ENCODE measurements at places on chromosomes 1 and 21.

GRCh38 chr1:31569596-31570173 is 6.6 kb upstream of the TINAGL1 start:
- no peak for DNase-seq

DNA sequence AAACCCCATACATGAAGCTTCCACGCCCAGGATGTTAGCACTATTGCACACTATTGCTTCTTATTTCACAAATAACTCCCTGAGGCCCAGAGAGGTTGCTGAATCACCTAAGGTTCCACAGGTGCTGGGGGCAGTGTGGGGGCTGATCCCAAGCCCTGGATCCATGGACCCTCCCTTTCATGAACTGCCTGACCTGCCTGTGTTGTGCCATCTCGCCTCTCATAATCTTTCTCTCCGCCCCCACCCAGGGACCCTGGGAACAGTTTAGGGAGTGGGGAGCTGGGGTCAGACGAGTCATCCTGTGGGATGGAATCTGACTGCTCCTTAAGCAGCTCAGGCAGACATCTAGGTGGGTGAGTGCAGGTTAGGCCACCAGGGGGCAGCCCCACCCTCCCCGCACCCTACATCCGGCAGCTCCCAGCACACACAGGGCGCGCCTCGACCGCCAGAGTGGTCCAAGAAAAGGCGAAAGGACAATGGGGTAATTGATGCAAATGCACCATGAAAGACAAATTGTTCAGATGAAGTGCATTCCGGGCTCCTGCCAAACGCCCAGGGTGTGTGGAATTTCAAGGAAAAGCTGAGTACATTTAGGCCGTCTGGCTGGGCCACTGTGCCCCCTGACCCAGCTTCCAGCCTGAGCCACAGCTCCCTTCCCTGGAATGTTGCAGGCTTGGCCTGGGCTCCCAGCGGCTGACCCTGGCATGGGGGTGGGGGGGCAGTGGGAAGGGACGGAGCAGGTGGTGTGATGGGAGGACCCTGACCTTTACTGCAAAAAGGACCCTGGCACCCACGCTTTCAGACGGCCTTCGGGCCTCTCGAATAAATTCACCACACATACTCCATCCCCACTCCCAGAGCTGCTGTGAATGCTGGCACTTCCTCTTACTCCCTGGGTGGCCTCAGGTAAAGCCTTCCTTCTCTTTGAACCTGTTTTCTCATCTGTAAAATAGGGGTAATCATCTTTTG is 20.8 kb downstream of the PHLDA3 start:
- DNase-seq, result peak; percentile 71

DNA sequence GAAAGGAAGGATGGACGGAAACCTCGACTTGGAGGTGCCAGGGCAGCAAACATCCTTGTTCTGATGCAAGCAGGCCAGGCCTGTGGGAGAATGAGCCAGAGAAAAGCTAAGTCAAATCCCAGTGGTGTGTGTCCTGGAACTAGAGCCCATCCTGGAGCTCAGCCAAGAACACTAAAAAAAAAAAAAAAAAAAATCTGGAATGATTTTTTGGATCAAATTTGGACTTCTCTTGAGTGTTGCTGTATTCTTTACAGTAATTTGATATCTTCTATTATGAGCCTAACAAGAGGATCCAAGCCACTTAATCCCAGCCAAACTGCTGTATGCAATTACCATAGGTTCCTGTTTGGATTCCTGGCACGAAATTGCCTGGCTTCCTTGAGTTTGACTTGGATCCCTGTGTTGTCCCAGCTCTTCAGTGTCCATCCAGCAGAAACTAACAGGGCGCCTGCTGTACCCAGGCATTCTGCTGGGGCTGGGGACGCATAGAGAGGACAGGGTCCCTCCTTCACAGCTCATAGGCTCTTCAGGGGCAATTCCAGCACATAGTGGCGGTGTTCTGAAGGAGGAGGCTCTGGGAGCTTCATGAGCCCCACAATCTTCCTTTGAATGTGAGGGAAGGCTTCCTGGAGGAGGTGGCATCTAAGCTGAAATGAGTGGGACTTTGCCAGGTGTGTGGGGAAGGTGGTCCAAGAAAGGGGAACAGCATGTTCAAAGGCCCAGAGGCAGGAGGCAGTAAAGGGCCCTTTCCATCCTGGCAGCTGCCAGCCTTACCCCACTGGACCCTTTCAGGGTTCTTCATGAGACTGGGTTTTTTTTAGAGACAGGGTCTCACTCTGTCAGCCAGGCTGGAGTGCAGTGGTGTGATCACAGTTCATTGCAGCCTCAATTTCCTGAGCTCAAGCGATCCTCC is 24.7 kb downstream of the EPHX1 start:
- DNase-seq, result no peak

DNA sequence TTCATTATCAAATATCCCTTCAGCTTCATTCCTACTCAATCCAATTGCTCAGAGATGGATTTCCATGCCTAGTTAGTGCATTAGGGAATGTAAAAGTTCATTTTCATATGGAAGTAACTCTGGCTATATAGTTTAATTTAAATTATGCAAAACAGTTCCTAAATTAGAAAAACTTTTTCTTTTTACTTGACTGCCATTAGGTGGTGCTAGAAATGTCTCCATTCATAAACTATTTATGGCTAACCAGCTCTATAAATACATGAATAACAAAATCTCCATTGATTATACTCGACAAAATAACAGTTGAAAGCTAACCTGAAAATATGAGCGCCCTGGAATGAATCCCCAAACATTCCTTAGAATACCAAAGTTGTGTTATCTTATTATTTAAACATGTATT is 311.4 kb downstream of the USH2A start:
- no peak for DNase-seq

DNA sequence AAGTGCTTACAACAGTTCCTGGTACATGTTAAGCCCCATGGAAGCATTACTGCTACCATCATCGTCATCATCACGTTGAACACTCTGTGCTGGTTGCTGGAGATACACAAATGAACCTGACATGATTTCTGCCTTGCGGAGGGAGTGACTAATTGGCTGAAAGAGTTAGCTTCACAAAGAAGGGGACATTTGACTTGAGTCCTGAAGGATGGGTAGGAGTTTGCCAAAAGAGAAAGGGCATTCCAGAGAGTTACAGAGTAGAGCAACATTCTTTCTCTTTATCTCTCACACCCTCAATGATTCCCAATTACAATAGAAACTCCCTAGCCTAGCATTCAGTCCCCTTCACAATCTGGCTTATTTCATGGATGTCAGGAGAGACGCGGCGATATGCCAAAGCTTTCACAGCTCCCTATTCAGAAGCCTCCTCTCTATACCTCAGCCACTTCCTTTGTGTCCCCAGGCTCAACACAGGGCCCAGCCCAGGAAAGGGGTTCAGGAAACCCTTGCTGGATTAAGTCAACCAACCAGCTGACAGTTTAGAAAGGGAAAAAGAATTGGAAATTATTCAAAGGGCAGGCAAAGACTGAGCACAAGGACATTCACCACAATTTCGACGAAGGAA is 38.0 kb downstream of the SLC1A7 start:
- no peak for DNase-seq

GRCh38 chr1:150237746-150238145 is 1.8 kb upstream of the ANP32E start:
- DNase-seq, result no peak

DNA sequence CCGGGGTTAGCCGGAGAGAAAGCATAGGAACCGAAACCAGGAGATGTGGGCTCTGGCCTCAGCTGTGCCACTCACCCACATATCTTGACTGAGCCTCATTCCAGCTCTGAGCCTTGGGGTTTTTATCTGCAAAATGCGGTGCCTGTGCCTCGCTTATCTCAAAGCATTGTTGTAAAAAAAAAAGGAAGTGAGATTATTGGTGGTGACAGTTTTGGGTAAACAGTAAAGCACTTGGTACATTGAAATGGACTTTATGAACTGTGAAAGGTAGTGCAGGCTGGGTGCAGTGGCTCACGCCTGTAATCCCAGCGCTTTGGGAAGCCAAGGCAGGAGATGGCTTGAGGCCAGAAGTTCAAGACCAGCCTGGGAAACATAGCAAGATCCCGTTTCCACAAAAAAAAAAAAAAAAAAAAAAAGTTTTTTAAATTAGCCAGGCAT is 3.8 kb downstream of the PTAFR start:
- DNase-seq, result peak; percentile 95

All from RPMI8226 (cell line).